Adipocyte (in vitro differentiated cells): ENCODE measurements at places on chromosomes 3 and 15.

- peak; percentile 3 for DNase-seq
These were observed 319.6 kb upstream of the IL12A start for GRCh38 chr3:159668990-159669476.

DNA sequence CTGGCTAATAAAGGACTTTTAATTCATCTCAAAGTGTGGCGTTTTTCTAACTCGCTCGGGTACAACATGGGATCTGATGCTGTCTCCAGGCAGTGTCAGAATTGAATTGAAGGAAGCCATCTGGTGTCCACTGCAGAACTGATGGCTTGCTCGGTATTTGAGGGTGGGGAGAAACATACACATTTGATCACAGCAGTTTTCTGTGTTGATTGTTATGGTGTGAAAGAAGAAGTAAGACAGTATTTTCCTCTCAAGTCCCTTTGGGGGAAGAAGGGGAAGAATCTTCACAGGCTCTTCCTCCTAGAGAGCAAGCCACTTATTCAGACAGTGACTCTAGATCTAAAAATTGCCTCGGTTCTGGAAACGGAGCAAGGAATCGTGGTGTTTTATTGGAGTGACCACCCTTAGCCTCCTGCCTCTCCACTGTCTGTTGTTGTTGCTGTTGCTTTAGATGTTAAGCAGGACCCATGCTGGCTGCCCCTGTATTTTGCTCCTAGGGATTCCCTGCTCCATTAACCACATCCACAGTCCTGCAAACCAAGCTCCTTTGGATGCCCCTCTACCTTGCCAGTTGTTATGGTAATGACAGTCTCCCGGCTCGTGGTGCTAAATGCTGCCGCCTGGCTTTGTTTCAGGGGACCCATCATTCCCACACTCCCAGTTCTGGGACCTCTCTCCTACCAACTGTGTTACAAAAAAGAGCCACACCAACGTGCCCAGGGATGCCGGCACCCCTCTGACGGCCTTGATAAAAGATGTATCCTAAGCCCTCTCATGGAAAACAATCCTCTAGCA, 15.3 kb upstream of the MCCC1 start:
- DNase-seq = no peak

DNA sequence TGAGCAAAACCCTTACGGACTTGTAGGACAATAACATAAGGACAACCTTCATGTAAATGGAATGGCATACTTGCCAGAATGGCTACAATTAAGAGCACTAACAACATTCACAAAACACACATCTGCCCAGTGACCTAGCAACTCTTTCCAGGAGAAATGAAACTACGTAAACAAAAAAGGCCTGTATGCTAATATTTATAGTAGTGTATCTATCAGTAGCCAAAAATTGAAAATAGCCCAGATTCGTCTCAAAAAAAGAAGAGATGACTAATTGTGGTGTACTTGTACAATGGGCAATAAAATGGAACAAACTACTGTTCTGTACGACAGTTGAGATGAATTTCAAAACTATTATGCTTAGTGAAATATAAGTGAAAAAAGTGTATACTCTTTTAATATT, 38.4 kb downstream of the CMC1 start:
- no peak for DNase-seq

GRCh38 chr15:51367322-51367976, 26.0 kb downstream of the GLDN start:
- DNase-seq = no peak

DNA sequence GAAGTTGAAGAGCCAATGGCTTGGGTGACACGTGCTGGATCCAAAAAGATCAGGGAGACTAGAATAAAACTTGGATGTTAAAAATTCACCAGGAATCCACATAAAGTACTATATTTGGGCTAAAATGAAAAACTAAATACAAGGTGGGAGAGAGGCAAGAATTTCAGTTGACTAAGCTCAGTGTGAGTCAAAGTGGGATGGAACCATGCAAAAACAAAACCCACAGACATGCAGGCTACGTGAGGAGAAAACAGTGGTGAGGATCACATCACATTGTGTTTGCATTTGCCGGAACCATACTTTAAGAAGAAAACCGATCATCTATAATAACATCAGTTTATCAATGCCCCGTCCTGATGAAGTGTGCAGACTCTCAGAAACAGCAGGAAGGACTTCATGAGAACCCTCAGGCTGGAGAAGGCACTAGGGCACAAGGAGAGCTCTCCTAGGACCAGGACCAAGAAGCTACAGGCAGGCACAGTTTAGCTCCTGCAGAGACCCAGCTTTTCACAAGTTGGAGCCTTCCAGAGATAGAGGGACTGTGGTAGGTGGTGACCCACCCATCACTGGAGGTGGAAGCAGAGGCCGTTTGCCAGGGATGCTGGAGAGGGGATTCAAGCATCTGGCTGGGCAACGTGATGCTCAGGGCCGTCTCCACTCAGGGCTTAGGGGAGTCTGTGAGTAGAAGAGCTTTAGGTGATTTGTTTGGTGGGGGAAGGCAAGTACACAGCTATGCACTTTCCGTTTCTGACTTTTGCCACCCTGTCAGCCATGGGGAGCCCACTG, 29.0 kb upstream of the NR2E3 start:
- DNase-seq = peak; percentile 37

GRCh38 chr3:29279806-29280205, 1.1 kb upstream of the RBMS3 start:
- DNase-seq = peak; percentile 9
